ENCODE measurements at places on chromosomes 11 and 22.

DNA sequence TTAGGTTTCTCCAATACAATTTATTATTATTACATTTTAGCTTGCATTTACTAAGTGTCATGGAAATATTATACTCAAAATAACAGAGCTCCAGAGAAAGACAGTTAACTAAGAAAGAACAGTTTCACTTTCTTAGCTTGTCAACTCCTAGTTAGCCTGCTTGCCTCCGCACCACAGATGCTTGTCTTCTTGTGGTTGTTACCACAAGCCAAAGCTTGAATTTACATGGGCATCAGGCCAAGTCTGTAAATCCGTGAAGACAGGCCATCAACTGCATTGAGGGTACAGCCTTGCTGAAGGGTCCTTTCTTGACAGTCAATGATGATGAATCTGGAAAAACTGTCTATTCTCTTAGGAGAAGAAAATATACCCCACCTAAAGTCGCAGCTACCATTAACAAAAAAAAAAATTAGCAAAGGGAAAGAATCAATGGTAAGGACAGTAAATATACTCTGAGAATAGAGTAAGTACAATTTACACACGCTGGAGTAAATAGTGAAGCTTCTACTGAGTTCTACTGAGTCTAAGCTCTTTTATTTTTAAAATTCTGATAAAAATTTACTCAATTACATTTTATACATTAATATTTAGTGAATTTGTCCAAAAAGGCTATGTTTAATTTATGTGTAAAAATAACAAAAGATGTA, 15.6 kb upstream of the DENND5A start:
- no peak for DNase-seq

GRCh38 chr11:68372625-68373024, 60.2 kb downstream of the LRP5 start:
- DNase-seq: no peak

DNA sequence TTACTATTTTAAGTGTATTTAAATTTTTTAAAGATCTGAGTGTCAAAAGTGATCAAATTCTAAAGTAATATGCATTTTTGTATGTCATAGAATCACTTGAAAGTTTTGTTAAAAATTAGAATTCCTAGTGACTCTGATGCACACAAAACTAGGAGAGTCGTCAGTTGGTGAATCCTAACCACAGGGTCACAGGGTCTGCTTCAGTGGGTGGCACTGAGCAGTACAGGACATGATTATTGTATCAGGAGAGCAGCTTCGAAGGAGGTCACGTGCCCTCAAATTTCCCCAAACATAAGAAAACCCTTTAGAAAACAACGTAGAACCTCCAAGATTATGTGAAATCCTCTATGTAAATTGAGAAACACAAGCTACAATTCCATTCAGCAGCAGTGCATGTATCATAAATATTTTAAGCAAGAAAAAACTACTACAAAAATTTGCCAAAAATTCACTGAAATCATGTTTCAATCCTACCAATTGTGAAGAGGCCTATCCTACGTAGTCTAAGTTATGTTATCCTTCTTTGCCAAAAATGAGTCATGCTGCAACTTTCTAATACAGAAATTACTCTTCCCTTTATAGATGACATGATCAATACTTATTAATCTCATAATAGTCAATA, 323.6 kb downstream of the AASDHPPT start:
- DNase-seq: no peak

GRCh38 chr11:107608809-107609208, 17.9 kb downstream of the ELMOD1 start:
- no peak for DNase-seq

DNA sequence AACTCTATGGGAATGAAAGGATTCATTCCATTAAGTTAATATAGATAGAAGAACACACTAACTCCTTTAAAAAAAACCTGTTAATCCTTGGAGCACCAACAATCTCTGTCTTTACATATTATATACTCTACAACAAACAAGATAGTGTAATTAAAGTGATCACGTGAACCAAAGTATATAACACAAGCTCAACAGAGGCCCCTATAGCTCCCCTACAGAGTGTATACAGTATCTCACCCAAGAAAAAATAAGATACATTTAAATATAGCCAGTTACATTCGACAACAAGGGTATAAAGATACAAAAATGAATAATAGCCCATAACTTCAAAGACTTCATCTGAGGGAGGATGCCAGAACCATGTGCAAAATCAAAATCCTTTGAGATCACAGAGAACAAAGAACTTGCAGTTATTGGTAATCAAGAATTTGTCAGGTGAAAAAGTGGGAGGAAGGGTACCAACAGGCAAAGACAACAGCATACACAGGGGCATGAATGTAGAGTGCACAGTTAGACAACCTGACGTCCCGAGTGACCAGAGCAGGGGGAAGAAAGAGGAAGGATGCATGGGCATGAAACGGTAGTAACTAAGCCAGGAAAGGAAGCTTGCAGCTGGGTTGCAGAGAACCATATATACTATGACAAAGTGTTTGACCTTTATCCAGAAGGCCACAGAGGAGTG, 4.7 kb downstream of the FCHSD2 start:
- DNase-seq: peak; percentile 29

All from inflammatory macrophage treated with lipopolysaccharide for 1 hour (primary cell).